DND-41 (cell line): ENCODE measurements at places on chromosomes 13 and 19.

DNA sequence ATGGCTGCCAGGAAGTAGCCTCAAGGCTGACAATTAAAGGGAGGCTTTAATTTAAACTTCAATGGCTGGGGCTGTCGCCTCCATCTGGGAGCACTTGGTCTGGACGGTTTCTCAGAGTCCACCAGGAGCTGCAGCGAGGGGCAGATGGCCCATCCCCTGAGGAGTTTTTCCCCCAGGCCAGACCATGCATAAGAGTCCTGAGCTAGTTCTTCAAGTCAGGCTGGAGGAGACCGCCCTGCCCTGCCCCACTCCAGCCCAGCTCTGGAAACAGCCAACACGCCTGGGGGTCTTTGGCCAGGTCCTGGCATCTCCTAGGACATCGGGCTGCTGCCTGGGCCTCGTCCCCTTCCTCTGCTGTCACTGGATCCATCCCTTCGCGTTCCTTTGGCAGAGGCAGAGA lies 5.3 kb upstream of the ACTN4 start:
- peaks cover 5% of the 10 kb centered on the region for H3K4me1 ChIP-seq
- no peak overlapping the region for H3K4me3 ChIP-seq
- no peaks in the 10 kb centered on the region for H3K27me3 ChIP-seq

GRCh38 chr19:28396287-28396831 lies 816.6 kb downstream of the UQCRFS1 start:
- H3K27me3 ChIP-seq = no peaks in the 10 kb centered on the region
- H3K36me3 ChIP-seq = no peaks in the 10 kb centered on the region
- peak overlapping the region; percentile 98 for H3K27ac ChIP-seq

- H3K4me1 ChIP-seq = peaks cover 22% of the 10 kb centered on the region
- peak; percentile 75 for DNase-seq
- no peaks in the 10 kb centered on the region for H3K27me3 ChIP-seq
- no peak overlapping the region for H3K27ac ChIP-seq
- no peaks in the 10 kb centered on the region for H3K36me3 ChIP-seq
These were observed 8.0 kb downstream of the CCDC194 start for GRCh38 chr19:17385878-17386611.

GRCh38 chr13:21517576-21517975 lies 58.5 kb upstream of the ZDHHC20 start:
- no peak overlapping the region for H3K4me3 ChIP-seq
- H3K27me3 ChIP-seq = no peaks in the 10 kb centered on the region
- H3K27ac ChIP-seq = no peak overlapping the region
- DNase-seq = no peak
- no peaks in the 10 kb centered on the region for H3K4me1 ChIP-seq

GRCh38 chr19:44576843-44577565 lies 36.4 kb upstream of the IGSF23 start:
- H3K27ac ChIP-seq = no peak overlapping the region
- no peak overlapping the region for H3K4me3 ChIP-seq
- no peaks in the 10 kb centered on the region for H3K27me3 ChIP-seq
- H3K36me3 ChIP-seq = no peaks in the 10 kb centered on the region
- DNase-seq = peak; percentile 6

- DNase-seq = no peak
- H3K27ac ChIP-seq = no peak overlapping the region
- no peak overlapping the region for H3K4me3 ChIP-seq
- no peaks in the 10 kb centered on the region for H3K27me3 ChIP-seq
- H3K36me3 ChIP-seq = peaks cover 57% of the 10 kb centered on the region
These were observed 10.0 kb downstream of the CUL4A start for GRCh38 chr13:113219256-113219940.

GRCh38 chr13:68185444-68186141 lies 955.5 kb upstream of the PCDH9 start:
- H3K27me3 ChIP-seq = no peaks in the 10 kb centered on the region
- no peak overlapping the region for H3K27ac ChIP-seq
- no peaks in the 10 kb centered on the region for H3K4me1 ChIP-seq
- no peak for DNase-seq

DNA sequence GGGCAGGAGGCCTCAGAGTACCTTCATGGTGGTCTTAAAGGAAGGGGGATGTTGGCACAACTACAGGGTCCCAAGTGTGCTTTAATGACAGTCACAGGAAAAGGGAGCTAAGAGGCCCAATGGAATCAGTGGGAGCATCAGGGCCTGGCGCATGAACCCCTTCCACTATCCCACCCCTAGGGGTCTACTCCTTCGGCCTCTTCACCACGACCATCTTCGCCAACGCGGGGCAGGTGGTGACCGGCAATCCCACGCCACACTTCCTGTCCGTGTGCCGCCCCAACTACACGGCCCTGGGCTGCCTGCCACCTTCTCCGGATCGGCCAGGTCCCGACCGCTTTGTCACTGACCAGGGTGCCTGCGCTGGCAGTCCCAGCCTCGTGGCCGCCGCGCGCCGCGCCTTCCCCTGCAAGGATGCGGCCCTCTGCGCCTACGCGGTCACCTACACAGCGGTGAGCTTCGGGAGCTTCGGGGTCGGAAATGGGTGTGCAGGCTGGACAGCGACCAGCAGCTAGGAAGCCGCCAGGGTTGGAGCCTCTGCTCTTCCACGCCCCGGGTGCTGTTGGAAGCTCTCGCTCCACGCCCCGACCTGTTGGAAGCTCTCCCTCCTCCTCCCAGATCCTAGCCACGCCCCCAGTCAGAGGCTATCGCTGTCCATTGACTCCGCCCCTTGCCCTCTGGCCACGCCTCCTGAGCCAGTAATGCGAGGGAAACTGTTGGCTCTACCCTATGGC lies 6.0 kb downstream of the PLPPR2 start:
- no peak for DNase-seq
- peaks cover 4% of the 10 kb centered on the region for H3K36me3 ChIP-seq
- no peaks in the 10 kb centered on the region for H3K27me3 ChIP-seq
- H3K4me3 ChIP-seq = no peak overlapping the region

DNA sequence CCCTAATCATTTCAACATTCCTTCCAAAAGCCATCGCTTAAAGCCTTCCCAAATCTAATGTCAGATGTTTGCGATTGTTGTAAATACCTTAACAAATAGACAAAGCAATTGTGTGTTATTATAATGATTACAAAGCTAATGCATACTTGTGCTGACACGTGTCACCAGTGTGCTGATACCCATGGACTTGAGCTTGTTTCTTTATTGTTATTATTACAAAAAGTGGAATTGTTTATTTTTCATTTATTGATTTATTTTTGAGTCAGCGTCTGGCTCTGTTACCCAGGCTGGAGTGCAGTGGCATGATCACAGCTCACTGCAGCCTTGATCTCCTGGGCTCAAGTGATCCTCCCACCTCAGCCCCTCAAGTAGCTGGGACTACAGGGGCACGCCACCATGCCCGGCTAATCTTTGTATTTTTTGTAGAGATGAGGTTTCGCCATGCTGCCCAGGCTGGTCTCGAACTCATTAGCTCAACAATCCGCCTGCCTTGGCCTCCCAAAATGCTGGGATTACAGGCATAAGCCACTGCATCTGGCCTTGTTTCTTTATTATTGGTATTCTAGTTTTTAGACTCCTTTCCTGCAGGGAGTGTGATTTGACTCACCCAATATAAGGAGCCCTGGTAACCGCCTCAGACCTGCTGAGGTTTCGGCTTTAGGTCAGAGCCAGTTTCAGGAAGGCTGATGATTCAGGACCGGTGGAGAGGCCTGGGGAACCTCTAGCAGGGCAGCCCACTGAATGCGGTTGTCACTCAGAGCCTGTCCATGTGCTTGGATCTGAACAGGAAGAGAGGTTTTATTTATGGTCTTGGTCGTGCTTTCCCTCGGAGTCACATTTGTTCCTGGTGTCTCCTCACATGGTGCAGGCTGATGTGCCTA lies 2.1 kb upstream of the FBXO17 start:
- H3K4me1 ChIP-seq = no peaks in the 10 kb centered on the region
- no peaks in the 10 kb centered on the region for H3K27me3 ChIP-seq
- H3K36me3 ChIP-seq = no peaks in the 10 kb centered on the region
- H3K4me3 ChIP-seq = no peak overlapping the region
- DNase-seq = no peak

GRCh38 chr13:113075711-113076110 lies 29.9 kb upstream of the F7 start:
- no peaks in the 10 kb centered on the region for H3K36me3 ChIP-seq
- DNase-seq = no peak
- H3K4me3 ChIP-seq = no peak overlapping the region
- H3K27me3 ChIP-seq = no peaks in the 10 kb centered on the region

- no peak for DNase-seq
- no peak overlapping the region for H3K4me3 ChIP-seq
- no peaks in the 10 kb centered on the region for H3K36me3 ChIP-seq
- no peak overlapping the region for H3K27ac ChIP-seq
- H3K27me3 ChIP-seq = peaks cover 21% of the 10 kb centered on the region
- no peaks in the 10 kb centered on the region for H3K4me1 ChIP-seq
These were observed 109.0 kb upstream of the RNF113B start for GRCh38 chr13:98285852-98286594.

GRCh38 chr19:42053037-42053935 lies 16.7 kb downstream of the GRIK5 start:
- no peak for DNase-seq
- H3K36me3 ChIP-seq = no peaks in the 10 kb centered on the region
- no peak overlapping the region for H3K4me3 ChIP-seq
- H3K27ac ChIP-seq = no peak overlapping the region
- no peaks in the 10 kb centered on the region for H3K27me3 ChIP-seq

DNA sequence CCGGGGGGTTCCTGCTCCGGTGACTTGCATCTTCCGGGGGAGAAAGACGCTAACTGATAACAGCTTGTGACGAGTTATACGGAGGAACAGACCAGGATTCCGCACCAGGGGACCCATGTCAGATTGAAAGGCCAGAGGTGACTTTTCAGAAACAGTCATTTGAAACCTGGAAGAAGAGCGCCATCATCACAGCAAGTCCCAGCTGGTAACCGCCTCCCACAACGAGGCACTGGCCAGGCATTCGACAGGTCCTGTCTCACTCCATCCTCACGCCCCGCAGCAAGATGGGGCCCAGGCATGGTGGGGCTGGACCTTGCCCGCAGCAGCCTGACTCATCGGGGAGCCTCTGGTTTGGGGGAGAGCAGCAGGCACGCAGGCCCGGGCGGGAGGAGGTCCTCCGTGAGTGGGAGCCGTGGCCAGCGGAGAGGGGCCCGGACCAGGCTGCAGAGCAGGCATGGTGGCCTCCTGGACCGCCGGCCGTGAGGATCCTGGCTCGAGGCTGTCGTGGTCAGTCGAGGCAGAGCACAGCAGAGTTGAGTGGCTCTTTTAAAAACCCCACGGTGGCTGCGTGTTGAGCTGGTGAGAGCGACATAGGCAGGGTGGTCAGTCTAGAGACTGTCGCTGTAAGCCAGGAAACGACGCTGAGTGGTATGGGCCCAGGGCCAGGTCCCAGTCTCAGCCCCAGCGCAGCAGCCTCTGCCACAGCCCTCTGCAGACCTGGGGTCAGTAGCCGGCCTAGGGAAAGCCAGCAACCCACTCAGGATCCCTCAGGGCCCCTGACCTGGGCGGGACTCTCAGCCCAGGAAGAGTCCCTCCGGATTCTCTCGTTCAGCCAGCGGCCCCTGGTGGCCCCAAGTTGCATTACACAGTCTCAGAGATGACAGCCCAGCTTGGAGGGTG lies 94.9 kb upstream of the MCF2L start:
- DNase-seq = peak; percentile 68
- no peaks in the 10 kb centered on the region for H3K4me1 ChIP-seq
- H3K27me3 ChIP-seq = no peaks in the 10 kb centered on the region
- H3K27ac ChIP-seq = no peak overlapping the region
- H3K36me3 ChIP-seq = peaks cover 52% of the 10 kb centered on the region

DNA sequence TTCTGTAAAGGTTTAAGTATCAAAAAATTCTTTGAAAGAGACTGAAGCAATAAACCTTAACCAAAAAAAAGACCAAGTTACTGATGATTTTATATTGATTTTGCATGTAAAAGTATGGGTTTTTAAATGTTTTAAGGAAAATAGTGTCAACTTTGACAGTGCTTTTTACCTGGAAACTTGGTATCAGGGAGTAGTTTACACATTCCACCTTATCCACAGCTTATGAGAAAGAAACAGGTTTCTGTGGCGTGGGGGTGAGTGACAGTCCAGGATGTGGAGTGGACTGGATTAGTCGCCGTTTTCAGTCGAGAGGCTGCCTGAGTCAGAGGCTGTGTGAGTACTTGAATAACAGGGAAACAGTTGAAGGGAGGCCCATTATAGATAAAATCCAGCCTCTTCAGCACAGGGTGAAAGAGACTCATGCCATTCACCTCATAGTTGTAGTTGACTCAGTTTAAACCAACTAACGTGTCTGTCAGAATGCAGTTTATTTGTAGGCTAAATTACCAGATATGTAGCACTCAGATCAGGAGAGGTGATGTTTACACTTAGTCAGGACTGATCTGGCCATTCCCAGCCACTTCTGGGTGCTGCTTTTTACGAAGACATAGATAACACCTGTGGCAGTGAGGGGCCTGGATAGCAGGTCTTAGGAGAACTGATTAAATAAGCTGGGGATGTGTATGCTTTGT lies 595 bp upstream of the GPR183 start:
- H3K27ac ChIP-seq = no peak overlapping the region
- H3K4me3 ChIP-seq = no peak overlapping the region
- no peak for DNase-seq
- H3K36me3 ChIP-seq = peaks cover 34% of the 10 kb centered on the region

DNA sequence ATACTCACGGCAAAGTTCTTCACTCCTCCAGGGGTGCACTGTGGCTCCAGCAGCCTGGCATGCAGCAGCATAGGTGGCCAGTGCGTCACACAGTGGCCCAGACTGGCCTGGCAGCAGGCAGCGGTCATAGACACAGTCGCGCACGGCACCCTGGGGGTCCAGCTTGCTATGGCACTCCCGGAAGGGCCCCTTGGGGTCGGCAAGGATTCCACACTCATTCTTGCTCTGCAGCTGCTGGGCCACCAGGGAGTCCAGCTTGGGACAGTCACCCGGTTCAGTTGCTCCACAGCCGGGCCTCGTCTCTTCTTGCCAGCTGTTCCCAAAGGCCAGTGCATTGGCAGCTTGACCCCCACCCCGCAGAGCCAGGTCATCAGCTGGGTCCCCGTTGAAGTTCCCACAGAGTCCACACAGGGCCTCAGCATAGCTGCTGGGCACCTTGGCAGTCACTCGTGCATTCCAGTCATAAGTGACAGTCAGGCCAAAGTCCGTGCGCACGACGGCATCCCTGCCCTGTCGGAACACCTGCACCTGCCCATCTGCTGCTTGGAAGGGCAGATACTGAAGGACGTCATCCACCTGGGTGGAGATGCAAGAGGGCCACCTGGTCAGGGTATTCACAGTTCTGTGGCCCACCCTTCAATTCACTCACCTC lies 20.6 kb downstream of the FCGBP start:
- no peaks in the 10 kb centered on the region for H3K27me3 ChIP-seq
- no peak overlapping the region for H3K4me3 ChIP-seq
- H3K36me3 ChIP-seq = no peaks in the 10 kb centered on the region
- H3K27ac ChIP-seq = no peak overlapping the region

- H3K27me3 ChIP-seq = no peaks in the 10 kb centered on the region
- H3K27ac ChIP-seq = no peak overlapping the region
- no peaks in the 10 kb centered on the region for H3K4me1 ChIP-seq
- DNase-seq = no peak
These were observed 5.1 kb downstream of the BCAM start for GRCh38 chr19:44813841-44814470.

DNA sequence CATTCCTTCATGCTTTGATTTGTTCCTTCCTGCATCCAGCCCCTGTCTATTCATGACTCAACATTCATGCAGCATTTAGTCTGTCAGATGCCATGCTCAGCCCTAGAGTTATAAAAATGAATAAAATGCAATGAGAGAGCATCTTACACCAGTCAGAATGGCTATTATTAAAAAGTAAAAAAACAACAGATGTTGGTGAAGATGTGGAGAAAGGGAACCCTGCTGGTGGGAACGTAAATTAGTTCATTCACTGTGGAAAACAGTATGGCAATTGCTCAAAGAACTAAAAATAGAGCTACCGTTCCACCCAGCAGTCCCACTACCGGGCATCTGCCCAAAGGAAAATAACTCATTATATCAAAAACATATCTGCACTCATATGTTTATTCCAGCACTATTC lies 70.0 kb upstream of the GTF3A start:
- no peaks in the 10 kb centered on the region for H3K36me3 ChIP-seq
- no peak overlapping the region for H3K4me3 ChIP-seq
- H3K27ac ChIP-seq = no peak overlapping the region
- DNase-seq = no peak
- peaks cover 6% of the 10 kb centered on the region for H3K27me3 ChIP-seq
